ENCODE measurements at places on chromosomes 12 and 14.

DNA sequence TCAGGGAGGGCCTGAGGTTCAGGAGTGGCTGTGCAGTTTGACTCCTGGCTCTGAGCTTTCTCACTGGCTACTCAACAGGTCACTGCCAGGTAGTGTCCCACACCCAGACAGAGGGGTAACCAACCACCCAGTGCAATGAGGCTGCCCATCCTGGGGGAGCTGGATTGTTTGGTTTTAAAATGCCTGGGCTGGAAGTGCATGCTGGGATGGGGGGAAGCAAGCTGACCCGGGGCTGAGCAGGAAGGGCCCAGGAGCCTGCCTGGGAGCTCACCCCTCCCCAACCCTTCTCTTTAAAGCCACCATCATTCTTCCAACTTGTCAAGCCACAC lies 12.6 kb upstream of the ABHD12B start:
- DNase-seq = no peak

DNA sequence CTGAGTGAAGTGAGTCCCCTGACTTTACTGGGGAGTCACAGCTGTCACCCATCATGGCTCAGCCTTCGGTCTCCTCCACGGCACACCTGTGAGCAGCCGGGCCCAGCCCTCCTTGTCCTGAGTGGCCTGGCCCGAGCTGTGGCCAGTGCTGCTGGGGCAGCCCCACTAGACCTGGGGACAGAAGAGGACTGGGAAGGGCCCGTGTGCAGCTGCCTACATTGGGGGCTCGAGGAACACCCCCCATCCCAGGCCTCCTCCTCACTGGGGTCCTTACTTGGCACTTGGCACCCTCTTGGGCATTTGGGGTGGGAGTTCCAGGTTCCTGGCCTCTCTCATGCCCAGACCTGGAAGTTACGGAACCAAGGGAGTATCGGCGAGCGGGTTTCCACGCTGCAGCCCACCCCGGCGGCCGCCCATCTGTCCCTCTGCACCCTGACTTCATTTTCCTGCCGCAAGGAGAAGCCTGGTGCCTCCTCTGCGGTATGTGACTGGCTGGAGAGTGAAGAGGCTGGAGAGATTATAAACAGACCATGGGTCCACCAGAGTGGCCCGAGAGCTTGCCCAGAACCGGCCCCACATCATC lies 179.7 kb downstream of the KIF26A start:
- DNase-seq = no peak

DNA sequence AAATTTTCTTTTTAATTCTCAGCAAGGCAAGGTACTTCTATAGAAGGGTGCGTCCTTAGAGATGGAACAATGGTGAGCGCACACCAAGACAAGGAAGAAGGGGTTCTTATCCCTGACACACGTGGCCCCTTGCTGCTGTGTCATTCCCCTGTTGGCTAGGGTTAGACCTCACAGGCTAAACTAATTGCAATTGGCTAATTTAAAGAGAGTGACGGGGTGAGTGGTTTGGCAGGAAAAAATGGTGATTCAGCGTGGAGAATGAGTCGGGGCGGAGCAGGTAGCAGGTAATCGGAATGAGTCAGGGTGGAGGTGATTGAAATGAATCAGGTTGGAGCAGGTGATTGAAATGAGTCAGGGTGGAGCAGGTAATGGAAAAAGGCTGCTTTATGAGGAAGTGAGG lies 36.3 kb upstream of the HECTD1 start:
- DNase-seq = no peak

DNA sequence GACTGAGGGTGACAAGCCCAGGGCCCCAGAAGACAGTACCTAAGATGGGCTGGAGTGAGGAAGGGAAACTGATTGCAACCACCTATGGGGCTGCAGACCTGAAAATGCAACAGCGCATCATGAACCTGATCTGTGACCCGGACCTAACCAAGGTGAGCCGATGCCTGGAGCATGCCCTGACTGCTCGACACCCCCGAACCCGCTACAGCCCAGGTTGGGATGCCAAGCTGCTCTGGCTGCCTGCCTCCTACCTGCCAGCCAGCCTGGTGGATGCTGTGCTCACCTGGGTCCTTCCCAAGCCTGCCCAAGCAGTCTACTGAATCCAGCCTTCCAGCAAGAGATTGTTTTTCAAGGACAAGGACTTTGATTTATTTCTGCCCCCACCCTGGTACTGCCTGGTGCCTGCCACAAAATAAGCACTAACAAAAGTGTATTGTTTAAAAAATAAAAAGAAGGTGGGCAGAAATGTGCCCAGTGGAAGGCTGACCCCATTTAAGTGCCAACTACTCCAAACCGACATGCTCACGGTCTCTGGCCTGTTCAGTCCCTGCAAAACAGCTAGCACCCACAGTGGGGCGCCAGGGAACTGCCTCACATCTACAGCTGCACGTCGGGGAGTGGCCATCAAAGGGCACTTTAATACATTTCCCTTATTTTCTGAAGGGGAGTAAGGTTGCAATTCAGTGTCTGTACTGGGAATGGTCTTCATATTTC lies 4.2 kb downstream of the RDH5 start:
- DNase-seq = peak; percentile 78

DNA sequence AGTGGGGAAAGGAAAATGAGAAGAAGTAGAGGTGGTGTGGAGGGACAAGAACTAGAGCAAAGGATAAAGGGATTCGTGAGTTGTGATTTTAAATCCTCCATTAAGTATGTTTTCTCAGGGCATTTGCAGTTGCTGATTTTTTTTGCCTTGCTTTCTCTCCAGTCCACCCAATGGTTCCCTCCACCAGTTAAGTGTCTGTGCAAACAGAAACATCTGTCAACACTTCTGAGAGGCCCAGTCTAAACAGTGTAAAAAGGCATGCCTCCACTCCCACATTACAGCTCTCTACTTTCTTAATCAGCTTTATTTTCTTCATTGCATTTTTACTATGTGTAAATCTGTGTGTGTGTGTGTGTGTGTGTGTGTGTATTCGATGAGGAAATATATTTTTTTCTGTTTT lies 141.2 kb downstream of the PPFIA2 start:
- DNase-seq = no peak

DNA sequence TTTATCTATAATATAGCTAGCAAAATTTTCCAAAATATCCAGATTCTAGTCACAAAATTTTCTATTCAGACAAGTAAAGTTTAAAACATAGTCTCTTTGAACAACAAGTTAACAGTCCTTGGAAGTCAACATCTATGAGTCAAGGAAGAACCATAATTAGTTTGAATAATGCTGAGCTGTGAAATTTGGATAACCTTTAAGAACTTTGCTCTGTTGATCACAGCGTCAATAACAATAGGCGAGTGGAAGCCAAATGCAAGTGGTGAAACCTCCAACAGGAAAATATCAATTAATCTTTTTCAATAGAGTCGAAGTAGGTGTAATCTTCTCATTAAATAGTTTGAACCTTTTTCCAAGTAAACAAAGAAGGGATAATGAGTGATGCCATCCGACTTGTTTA lies 466.6 kb downstream of the FOXG1 start:
- no peak for DNase-seq

- no peak for DNase-seq
These were observed 52.6 kb downstream of the FGD6 start for GRCh38 chr12:95164656-95165055.

DNA sequence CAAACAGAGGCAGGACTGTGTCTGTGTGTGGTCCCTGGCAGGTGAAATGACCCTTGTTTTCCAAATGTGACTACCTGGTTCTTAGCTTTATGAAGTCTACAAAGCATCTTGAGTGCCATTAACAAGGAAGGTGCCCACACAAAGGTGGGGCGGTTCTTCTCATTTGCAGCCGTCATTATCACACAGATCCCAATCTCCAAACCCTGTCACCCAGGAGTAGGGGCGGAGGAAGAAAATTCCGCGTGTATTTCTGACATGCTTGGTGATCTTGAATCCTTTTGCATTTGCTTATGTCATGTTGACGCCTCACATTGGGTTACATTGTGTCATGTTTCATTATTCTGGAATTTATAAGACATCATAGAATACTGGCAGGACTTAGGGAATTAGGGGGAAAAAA lies 277.3 kb downstream of the VRK1 start:
- no peak for DNase-seq

DNA sequence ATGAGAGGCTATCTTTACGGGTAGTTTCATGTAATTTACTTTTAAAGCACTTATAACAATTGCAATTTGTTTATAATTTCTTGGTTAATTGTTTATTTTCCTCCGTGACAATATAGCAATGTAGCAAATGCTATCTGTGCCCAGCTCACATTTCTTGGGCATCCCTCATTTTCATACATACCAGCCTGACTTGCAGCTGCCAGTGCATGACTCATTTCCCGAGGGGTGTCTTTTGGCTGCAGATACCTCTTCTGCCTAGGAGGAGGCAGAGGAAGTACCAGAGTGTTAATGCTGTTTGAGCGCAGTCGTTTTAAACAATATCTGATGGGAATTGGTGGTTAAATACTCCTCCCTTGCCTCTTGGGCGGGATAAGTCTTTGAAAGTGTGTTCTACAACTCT lies 104.2 kb upstream of the ABCD2 start:
- DNase-seq = peak; percentile 10

- DNase-seq = no peak
These were observed 145.7 kb upstream of the ALG10 start for GRCh38 chr12:33876618-33877017.

DNA sequence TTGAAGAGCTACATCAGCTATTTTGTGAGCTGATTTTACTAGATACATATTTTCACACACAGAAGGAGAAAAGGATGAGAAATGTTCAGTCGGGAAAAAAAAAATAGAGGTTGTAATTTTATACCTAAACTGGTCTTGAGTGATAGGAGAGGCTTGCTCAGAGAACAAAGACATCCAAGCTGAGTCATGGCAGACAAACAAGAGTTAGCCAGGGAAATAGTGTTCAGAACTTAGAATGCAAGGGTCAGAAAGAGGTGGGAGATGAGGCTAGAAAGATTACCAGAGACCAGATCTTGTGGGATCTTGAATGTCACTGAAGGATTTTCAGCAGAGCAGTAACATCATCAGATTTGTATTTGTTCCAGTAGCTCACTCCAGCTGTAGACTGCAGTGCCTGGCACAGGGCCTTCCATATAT lies 121.9 kb upstream of the ATF1 start:
- no peak for DNase-seq

DNA sequence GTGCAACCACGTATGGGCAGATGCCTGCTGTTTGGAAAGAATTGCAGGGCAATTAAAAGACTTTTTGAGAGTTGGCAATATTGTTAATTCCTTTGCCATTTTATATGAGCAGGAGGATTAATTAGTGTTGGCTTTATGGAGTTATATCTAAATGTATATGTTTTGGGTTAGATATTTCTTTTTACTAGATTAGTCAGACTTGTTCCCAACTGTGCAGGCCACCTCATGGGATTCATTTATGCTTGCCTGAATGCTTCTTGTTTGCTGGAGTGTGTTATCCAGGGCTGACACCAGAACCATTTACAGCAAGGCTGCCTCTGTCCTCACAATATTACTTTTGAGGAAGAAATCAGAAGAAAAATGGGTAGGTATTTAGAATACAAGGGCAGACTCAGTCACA lies 192.5 kb downstream of the KTN1 start:
- no peak for DNase-seq

- DNase-seq = no peak
These were observed 37.3 kb downstream of the TCHP start for GRCh38 chr12:109937371-109937770.

DNA sequence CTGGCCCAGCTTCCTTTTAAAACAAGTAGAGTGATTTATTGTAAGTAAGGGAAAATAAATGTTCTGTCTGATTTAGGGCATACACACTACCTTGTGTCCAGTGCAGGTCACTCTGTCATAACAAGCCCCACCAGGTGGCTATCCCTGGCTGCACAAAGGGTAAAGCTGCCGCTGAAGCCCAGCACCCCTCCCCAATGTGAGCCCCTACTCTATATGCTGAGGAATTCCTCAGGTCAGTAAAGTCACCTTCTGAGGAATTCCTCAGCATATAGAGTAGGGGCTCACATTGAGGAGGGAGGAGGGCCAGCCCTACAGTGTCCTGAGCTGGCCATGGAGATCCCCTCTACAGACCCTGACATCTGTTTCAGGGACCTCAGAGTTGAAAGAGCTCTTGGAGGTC lies 67.2 kb downstream of the TBC1D30 start:
- DNase-seq = no peak

GRCh38 chr12:127886827-127887226 lies 380.1 kb upstream of the TMEM132C start:
- no peak for DNase-seq

DNA sequence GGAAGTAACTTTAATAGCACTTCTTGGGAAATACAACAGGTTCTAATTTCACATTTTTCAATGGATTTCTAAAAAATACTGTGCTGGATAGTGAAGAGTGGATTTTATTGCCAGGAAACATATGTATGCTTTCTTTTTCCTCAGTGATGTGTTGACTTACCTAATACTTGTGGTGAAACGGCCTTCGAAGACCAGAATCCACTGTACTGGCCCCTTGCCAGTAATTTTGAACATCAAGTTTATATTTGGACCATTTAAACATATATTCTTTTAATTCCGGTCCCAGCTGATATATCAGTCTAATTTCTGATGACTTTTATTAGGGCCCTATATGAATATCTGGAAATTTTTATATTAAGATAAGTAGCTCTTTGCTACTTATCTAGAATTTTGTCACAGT lies 1.8 kb downstream of the MSRB3 start:
- no peak for DNase-seq

DNA sequence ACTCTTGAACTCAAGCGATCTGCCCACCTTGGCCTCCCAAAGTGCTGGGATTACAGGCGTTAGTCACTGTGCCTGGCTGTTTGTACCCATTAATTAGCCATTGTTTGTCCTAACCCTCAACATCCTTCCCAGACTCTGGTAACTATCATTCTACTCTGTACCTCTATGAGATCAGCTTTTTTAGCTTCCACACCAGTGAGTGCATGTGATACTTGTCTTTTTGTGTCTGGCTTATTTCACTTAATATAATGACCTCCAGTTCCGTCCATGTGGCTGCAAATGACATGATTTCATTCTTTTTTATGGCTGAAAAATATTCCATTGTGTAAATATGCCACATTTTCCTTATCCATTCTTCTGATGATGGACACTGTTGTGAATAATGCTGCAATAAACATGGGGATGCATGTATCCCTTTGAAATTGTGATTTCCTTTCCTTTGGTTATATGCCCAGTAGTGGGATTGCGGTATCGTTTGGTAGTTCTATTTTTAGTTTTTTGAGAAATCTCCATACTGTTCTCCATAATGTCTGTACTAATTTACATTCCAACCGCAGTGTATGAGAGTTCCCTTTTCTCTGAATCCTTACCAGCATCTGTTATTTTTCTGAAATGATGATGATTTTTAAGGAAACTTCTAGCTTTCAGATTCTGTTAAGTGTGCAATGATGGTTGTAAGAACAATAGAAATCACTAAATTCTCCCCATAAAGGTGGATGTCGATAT lies 6.7 kb upstream of the PPP4R3A start:
- DNase-seq = no peak
